ENCODE measurements at places on chromosomes 7 and 10.

GRCh38 chr7:30163231-30163894 lies 28.6 kb downstream of the MTURN start:
- DNase-seq: no peak

GRCh38 chr10:132867801-132868644 lies 74.3 kb downstream of the CFAP46 start:
- no peak for DNase-seq

DNA sequence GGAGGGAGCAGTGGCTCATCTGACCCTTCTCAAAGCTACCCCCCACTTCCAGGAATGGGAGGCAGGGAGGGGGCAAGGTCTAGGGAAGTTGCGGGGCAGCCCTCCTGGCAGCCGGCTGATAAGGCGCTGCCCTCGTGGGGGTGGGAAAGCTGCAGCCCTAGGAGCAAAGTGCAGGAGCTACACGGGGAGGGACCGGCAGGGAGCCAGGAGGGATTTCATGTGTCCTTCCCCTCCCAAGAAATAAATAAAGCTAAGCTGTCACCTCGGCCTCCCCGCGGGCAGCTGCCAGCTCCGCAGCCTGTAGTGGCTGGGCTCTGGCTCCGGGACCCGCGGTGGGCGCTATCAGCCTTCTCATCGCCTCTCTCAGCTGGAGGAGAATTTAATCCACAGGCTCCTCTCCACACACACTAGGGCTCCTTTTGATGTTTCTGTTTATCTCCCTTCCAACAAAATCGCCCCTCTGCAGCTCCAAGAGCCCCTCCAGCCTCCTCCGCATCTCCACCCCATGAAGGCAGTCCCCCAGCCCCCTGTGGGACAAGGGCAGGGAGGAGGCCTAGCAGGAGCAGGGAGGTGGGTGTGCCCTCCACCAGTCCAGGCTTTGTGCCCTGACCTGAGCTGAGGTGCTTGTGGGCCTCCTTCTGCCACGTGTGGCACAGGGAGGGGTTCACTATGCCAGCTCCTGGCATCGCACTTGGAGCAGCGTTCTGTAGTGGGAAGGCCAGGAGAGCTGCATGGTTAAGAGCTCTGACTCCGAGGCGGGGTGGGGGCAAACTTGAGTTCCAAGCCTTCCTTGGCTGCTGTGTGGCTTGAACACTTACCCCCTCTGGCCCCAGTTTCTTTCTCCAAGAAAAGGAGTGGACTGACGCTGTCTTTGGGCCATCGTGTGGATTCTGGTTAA lies 80.5 kb downstream of the C10orf105 start:
- no peak for DNase-seq

GRCh38 chr7:289756-290553 lies at the start of gene FOXL3:
Gene FOXL3, plus strand, starts transcription at chr7:290170. Its CDS starts 0 bp downstream, at chr7:290170.
- DNase-seq: no peak

DNA sequence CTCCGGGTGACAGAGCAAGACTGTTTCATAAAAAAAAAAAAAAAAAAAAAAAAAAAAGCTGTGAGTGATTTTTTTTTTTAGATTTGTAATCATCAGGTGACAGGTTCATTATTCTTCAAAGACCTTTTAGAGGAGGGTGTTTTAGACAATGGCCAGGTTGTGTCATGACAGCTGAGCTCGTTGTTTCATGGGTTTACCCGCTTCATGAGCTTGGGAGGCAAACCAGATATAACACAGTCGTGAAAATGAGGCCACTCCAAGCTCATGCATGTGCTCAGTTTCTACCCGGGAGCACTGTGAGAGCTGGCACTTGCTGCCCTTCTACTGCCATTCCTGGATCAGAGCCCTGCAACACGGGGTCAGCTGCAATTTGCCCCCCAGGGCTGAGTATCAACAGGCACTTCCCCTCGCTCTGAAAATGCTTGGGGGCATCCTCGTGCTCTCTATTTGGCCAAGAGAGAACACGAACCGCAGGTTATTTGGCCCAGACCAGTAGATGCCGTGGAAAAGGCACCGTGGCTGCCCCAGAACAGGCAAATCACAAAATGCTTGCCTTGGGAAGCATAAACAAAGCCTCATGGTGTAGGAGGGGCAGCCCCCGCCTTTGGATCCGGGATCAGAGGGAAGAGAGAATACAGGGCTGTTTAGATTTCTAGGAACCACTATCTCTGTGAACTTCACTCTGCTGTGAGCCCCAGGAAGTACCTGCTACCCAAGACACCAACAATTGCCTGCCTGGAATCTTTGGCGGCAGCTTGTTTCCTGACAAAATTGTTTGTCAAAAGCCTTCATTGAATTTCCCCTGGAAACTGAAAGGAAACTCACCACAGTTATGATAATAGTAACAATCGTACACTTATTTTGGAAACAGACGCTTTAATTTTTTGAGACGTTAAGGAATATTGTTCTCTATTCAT lies 371.0 kb downstream of the FRMD4A start:
- no peak for DNase-seq

- DNase-seq: peak; percentile 49
These were observed 49.2 kb downstream of the SVIL start for GRCh38 chr10:29585488-29585976.

DNA sequence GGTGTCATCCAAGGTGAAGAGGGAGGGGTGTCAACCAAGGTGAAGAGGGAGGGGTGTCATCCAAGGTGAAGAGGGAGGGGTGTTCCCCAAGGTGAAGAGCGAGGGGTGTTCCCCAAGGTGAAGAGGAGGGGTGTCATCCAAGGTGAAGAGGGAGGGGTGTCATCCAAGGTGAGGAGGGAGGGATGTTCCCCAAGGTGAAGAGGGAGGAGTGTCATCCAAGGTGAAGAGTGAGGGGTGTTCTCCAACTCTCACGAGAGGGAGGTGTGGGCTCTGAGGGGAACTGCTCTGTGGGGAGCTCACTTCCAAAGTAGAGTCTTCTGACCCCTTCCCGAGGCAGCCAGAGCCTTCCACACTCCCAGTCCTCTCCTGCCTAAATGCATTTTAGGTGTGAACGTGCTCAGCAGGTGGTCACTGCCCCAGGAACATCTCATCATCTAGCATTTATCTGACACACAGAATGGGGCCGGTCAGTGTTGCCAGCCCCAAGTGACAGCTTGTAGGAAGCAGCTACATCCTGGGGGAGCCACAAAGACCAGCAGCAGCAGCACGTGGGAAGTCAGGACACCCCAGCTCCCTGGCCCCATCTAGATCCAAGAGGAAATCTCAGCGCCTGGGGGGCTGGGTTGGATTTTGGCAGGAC lies 323.8 kb downstream of the GLRX3 start:
- no peak for DNase-seq

GRCh38 chr7:16492513-16493062 lies 27.1 kb upstream of the SOSTDC1 start:
- DNase-seq: peak; percentile 35

DNA sequence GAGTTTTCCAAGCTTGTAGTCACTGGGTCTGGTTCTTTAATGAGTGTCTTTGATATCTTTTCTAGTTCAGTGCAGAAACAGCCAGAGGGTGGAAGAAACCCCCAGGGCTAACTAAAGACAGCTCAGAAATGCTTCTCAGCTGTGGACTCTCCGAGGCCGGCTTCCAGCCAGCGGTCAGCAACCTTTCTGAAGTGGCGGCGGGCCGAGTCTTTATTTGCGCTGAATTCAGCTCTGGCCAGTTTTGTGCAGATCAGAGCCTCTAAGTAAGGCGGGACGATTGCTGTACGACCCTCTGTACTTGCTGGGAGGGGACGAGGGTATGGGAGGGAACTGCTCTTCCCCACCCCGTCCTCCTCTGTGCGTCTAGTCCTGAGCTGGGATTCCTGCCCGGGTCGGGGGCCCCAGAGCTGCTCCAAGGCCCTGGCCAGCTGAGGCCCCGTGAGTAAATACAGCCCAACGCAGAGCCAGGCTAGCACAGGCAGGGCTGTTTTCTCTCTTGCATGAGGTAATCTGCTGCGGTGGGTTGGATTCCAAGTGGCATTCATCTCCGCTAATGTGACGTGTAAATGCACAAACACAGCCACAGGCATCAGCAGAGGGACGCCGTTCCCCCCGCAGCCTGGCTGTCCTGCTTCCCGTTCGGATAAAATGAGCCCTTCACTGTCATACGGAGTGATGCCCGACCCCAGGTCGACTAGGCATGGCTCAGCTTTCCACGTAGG lies 159.8 kb downstream of the PIP4K2A start:
- peak; percentile 71 for DNase-seq

All from fibroblast of skin of scalp (primary cell).